ENCODE measurements at places on chromosomes 16 and 17.

GRCh38 chr17:2656283-2656682 is 55.3 kb downstream of the CLUH start:
- no peak for DNase-seq

- DNase-seq, result no peak
Measured at GRCh38 chr17:66984730-66985129, 20.2 kb downstream of the CACNG4 start.

DNA sequence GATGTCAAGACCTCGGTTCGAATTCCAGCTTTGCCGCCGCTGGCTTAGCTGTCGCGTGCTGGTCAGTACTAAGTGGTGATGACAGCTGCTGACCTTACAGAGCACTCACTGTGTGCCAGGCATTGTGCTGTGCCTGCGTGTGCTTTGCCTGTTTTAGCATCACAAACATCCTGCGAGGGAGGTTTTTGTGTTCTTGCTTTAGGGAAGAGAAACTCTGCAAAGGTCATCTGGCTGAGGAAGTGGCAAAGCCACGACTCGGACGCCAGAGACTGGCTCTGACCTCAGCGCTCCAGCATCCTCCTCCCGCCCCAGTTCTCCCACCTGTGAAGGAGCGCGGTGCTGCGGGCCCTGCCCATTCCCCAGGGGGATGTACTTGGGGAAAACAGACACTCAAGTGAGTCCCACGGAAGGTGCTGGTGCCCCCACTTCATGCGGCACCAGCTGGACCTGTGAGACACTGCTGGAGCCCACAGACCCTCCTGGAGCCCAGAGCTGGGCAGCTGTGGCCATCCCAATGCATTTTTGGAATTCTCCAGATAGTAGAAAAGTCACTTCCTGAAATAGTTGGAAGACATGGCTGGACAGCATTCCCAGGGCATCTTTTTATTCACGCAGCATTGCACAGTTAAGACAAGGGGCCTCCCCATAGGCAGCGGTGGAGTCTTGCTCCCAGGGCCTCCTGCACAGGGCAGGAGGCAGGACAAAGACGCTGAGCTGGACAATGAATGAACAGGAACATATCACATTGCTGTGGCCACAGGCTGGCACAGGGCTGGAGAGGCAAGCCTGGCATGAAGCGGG is 20.0 kb upstream of the HERPUD1 start:
- no peak for DNase-seq

GRCh38 chr16:87077750-87078127 is 239.5 kb downstream of the C16orf95 start:
- no peak for DNase-seq

GRCh38 chr17:63571632-63572310 is 21.5 kb downstream of the DCAF7 start:
- DNase-seq, result peak; percentile 67

GRCh38 chr17:39622380-39623006 is 4.3 kb upstream of the PPP1R1B start:
- no peak for DNase-seq

- no peak for DNase-seq
Measured at GRCh38 chr17:4861052-4861451, 27.9 kb downstream of the MINK1 start.

GRCh38 chr16:54077050-54077821 is 209.4 kb downstream of the IRX3 start:
- DNase-seq, result peak; percentile 42

DNA sequence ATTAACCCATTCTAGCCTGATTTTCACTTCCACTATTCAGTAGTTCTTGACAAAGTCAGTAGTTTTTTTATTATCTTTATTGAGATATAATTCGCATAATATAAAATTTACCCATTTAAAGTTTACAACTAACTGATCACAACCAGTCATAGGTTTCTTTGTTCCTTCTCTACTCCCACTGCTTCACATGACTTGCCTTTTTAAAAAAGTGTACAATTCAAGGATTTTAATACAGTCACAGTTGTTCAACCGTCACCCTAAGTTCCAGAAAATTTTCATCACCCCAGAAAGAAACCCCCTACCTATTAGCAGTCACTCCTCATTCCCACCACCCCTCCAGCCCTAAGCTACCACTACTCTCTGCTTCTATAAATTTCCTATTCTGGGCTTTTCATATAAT is 162.5 kb downstream of the TRIM37 start:
- no peak for DNase-seq

DNA sequence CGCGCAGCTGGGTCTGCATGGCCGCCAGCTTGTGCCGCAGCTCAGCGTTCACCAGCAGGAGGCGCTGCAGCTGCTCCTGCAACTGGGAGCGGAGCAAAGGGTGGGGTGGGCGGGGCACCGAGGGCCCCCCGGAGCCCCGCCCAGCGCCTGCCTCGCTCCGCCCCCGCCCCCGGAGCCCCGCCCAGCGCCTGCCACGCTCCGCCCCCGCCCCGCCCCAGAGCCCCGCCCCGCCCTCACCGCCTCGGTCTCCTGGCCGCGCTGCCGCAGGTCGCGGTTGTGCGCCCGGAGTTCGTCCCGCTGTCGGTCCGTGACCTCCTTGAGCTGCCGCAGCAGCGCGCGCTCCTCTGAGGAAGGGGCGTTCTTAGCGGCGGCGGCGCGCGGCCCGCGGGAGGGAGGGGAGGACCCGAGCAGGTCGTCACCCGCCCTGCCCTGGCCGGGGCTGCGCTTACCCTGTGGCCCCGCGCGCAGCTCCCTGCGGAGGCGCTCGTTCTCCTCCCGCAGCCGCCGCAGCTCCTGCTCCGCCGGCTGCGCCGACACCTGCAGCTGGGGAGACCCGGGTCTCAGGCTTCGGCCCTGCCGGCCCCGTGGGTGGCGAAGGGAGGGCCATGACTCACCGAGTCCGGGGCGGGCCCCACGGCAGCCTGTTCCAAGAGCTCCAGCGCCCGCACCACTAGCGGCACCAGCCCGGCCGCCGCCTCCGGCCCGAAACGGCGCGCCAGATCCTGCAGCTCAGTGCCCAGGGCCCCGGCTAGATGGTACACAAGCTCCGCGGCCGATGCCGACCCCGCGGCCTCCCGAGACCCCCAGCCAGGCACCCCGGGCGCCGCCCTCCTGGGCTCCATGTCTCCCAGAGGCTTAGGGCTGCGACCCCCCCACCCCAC is 463 bp downstream of the RILP start:
- no peak for DNase-seq

- DNase-seq, result no peak
Measured at GRCh38 chr16:67399749-67400704, 6.7 kb upstream of the TPPP3 start.

DNA sequence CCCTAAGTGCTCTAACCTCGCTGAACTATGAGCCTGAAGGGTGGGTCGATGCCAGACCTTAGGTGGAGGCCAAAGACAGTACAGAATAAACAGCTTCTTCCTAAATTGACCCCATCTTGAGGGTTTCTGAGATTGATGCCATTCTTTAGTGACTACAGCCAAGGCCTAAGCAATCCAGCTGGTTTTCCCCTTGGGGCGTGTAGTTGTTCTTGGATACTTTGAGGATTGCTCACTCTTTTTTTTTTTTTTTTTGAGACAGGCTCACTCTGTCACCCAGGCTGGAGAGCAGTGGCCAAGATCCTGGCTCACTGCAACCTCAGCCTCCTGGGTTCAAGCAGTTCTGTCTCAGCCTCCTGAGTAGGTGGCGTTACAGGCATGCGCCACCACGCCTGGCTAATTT is 2.0 kb downstream of the OVCA2 start:
- DNase-seq, result no peak

- no peak for DNase-seq
Measured at GRCh38 chr17:10156599-10156947, 41.8 kb downstream of the GAS7 start.

GRCh38 chr17:18280766-18281371 is 20.4 kb downstream of the MIEF2 start:
- DNase-seq, result no peak

GRCh38 chr16:24863582-24864437 is 18.0 kb downstream of the SLC5A11 start:
- no peak for DNase-seq

- DNase-seq, result no peak
Measured at GRCh38 chr17:17088541-17089525, 46.6 kb downstream of the MPRIP start.

GRCh38 chr17:61570118-61570517 is 20.9 kb downstream of the NACA2 start:
- DNase-seq, result no peak

GRCh38 chr17:9174779-9175574 is 153.7 kb downstream of the NTN1 start:
- no peak for DNase-seq

DNA sequence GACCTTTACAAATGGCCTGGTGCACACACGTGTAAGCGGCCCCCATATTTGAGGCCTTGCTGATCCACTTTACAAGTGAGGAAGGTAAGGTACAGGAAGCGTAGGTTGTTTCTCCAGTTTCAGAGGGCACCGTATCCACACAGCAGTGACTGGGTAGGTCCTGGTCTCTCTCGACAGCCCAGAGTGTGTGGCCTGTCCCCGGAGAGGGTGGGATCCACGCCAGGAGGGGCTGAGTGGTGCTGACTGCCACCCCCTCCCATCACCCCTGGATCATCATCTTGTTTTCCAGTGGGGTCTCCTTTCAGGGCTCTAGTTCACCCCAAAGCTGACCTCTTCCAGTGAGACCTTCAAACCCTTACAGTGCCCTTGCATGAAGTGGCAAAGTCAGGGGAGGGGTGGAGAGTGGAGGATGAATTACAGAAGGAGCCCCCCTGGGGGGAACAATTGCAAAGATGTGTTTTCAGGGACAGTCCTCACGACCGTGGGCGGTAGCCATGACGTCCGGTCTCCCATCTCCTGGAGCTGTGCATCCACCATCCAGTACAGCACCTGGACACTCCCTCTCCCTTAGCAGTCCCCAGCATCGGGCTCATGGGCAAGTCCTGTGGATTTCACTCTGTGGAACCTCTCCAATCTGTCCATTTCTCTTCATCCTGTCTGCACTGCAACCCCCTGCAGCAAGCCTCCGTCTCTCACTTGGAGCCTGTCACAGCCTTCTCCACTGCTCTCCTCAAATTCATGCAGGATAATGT is 4.5 kb upstream of the BANP start:
- DNase-seq, result no peak

DNA sequence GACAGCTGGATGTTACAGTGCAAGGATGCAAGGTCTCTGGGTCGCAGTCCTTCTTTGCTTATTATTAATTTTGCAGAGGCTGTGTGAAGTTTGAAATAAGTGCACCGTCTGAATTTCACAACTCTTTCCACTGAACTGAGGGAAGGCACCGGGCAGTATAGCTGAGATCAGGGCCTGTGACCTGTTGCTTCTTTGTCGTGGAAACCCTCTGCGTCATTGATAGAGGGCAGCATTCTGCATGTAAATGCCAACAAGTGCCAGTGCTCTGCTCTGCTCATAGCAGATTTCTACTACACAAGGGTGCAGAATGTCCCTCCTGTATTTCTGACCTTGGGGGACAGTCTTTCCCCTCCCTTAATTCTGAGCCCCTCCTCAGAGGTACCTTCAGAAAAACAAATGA is 26.0 kb downstream of the CD300LF start:
- DNase-seq, result no peak

- no peak for DNase-seq
Measured at GRCh38 chr16:70796301-70796700, 4.7 kb downstream of the VAC14 start.

DNA sequence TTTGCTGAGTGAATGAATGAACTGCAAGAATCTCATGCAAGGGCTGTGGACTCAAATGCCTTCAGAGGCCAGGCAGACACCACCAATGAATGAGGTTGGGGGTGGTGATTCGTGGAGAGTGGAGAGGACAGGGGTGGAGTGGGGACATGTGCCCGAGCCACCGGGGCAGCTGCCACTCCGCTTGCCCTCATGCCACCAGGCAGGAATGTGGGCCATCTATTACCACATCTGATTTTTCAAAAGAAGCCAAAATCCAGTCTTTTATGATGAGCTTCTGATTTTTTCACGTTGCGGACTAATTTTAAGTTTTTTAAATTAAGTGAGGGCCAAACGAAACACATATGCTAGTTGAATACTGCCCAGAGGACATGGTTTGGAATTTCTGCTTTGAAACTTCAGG is 67.1 kb upstream of the SMURF2 start:
- no peak for DNase-seq

GRCh38 chr17:6145946-6146345 is 75.8 kb downstream of the WSCD1 start:
- DNase-seq, result no peak

GRCh38 chr16:85935974-85936760 is 37.2 kb downstream of the IRF8 start:
- DNase-seq, result no peak

GRCh38 chr17:38705803-38706504 is 881 bp downstream of the MLLT6 start:
- DNase-seq, result no peak

- DNase-seq, result peak; percentile 100
Measured at GRCh38 chr17:6752068-6752909, 3.6 kb upstream of the XAF1 start.

GRCh38 chr17:50848711-50849110 is 13.3 kb downstream of the WFIKKN2 start:
- no peak for DNase-seq
